Aortic smooth muscle cell (primary cell): ENCODE measurements at places on chromosomes 6 and 20. TPM values are rescaled to one million over a fixed set of nuclear protein-coding genes. Genes with fewer than 3 reads are reported as not detected.

STMND1 gene
- not detected in 2 replicates for total RNA-seq

RAET1L gene
- not detected in 2 replicates for total RNA-seq

MYLK4 gene
- 0.53 and 0.87 TPM in 2 replicates for total RNA-seq

TRIM15 gene
- not detected in 2 replicates for total RNA-seq

NR2E1 gene
- not detected in 2 replicates for total RNA-seq

FERMT1 gene
- 0.53 and 1.2 TPM in 2 replicates for total RNA-seq

NFATC2 gene
- 0.26 and 0.37 TPM in 2 replicates for total RNA-seq

COL21A1 gene
- 9.5 and 28.5 TPM in 2 replicates for total RNA-seq
